Right forelimb (tissue), 1 donor: ENCODE measurements at places on chromosomes 12 and 14.

DNA sequence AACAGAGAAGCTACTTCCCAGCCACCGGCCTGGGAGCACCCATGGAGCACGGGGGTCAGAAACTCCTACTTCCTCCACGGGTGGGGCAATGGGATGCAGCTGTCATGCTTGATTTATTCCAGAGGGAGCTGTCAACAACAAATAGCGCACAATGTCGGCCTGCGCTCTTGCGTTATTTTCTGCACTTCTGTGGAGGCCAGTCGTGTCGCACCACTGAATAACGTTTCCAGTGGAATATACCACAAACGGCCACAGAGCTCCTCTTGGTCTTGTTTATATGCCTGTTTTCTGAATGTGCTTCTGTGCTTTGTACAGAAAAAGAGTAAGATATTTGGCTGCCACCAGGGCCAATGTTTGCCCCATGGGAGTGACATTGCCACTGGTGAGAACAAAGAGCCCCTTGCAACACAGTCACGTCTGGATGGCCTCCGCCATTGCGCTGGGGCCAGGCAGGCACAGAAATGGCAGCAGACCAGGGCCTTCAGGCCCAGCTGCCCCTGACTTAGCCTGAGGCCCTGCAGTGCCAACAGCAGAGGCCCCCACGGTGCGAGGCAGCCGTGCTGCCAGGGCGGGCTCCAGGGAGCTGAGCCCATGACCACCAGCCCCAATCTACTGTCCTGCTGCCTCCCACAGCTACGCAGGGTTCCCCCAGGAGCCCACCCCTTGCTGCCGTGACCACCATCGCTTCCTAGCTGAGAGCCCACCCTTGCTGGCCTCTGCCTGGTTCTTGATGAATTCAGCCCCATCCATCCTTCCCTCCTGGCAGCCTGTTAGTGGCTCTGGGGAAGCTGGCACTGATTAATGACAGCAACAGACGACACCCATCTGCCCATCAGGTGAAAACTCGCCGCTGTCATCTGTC, 28.9 kb upstream of the TMEM179 start:
- no peak for DNase-seq

GRCh38 chr12:119423285-119423684, 88.8 kb downstream of the CCDC60 start:
- no peak for DNase-seq

DNA sequence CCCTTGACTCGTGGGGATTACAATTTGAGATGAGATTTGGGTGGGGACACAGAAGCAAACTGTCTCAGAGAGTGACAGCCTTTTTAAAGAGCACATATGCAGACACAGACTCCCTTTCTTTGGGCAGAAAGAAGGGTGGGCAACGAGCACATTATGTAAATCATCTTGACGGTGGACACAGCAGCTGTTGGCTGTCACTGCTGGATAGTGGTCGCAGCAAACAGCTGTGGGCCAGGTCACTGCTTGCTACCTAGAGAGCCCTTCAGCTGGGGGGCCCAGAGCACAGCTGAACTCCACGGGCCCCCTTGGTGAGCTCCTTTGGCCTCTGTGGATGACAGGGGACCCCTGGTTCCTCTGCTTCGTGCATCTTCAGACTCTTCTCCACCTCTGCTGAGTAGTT, 23.1 kb downstream of the PPP2R5C start:
- DNase-seq, result no peak

GRCh38 chr12:62113366-62114011, 146.7 kb upstream of the USP15 start:
- no peak for DNase-seq
